Activated naive CD4-positive, alpha-beta T cell treated with anti-CD3 and anti-CD28 coated beads, Interleukin-2, amount 50 U/mL, for 72 hours (primary cell): ENCODE measurements at places on chromosomes 5 and 9. TPM values are rescaled to one million over a fixed set of nuclear protein-coding genes. Genes with fewer than 3 reads are reported as not detected.

EPB41L4B gene
- total RNA-seq, result not detected

IL17B gene
- not detected for total RNA-seq

CLIC3 gene
- total RNA-seq, result not detected

MCC gene
- total RNA-seq, result 0.89 TPM

TEX48 gene
- not detected for total RNA-seq

GRCh38 chr5:154308443-154309370, 118.2 kb downstream of the GALNT10 start:
- no peak for DNase-seq

GRCh38 chr5:149027636-149028035, 35.2 kb downstream of the SH3TC2 start:
- no peak for DNase-seq

DNA sequence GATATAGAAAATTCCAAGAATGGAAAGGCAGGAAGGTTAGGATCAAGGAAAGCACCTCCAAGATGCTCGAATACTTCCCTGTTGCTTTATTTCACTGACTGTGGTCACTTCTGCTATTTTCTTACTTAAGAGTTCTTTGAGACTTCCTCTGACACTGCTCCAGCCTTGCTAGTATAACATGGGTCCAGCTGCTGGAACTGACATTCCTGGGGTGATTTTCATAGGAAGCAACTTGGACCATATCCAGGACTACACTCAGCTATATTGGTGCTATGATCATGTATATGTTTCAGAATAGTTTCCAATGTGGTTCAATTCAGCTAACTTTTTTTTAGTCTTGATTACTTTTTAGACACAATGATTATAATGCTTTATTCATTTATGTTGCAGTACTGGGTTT, 81.6 kb upstream of the CKMT2 start:
- no peak for DNase-seq

DNA sequence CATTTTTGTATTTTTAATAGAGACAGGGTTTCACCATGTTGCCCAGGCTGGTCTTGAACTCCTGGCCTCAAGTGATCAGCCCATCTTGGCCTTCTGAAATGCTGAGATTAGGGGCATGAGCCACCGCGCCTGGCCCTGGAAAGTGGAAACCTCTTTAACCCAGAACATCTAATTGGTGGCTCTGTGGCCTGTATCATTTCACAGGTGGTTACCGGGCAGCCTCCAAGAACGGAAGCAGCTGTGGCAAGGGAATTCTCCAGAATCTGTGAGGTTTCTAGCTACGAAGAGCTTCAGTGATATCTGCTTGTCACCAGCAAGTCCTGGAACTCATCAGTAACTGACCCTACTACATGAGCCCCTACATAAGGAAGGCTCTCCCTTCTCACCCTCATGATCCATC, 194.9 kb downstream of the DCP2 start:
- no peak for DNase-seq

- DNase-seq, result no peak
Measured at GRCh38 chr9:132231019-132231701, 69.3 kb downstream of the NTNG2 start.

GRCh38 chr9:87300915-87301314, 196.8 kb upstream of the DAPK1 start:
- DNase-seq, result no peak

DNA sequence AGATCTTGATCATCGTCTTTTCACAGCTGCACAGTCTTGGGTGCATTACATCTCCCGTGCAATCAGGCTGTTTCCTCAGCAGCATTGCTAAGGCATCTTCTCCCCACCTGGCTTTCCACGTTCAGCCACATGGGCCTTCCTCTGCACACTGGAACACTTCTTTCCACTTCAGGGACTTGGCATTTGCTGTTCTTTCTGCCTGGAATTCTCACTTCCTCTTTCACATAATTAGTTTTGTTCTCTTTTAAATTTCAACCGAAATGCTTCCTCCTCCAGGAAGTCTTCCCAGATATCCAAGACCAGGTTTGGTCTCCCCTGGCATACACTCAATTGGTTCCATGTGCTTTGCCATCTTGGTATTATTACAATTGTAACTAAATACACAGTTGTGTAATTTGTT, 43.8 kb downstream of the WHRN start:
- DNase-seq, result no peak

DNA sequence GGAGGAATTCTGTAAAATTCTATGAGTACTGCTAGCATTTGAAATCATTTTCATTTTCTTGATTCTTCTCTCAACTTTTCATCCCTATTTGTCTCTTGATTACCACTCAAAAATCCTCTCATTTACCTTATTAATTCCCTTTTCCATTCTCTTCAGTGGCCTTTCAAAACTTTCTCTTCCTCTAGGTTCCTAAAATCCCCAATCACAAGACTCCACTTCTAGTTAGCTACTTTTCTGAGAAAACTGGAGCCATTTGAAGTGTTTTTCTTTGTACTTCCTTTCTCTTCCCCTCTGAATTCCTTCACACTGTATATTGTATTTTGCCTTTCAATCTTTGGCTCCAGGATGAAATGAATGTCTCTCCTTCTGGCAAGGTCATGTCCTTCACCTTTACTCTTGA, 61.3 kb upstream of the NR4A3 start:
- no peak for DNase-seq

- no peak for DNase-seq
Measured at GRCh38 chr9:38214432-38214831, 145.4 kb upstream of the SHB start.

DNA sequence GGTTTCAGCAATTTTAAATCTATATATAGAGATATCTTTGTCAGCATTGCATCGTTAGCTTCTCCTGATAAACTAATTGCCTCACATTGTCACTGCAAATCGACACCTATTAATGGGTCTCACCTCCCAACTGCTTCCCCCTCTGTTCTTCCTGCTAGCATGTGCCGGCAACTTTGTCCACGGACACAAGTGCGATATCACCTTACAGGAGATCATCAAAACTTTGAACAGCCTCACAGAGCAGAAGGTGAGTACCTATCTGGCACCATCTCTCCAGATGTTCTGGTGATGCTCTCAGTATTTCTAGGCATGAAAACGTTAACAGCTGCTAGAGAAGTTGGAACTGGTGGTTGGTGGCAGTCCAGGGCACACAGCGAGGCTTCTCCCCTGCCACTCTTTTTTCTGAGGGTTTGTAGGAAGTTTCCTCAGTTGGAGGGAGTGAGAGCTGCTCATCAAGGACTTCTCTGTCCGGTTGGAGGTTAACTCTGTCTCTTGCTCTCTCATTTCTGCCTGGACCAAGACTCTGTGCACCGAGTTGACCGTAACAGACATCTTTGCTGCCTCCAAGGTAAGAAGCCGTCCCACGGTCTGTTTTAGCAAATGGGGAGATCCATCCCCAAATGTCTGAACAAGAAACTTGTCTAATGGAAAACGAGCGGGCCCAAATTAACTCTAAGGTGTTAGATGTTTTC, at the start of gene IL4:
Gene IL4 (plus strand): TSS at position 51 of the 692 bp plus-strand sequence. CDS start 62 bp downstream, at position 113.
- peak; percentile 31 for DNase-seq

DNA sequence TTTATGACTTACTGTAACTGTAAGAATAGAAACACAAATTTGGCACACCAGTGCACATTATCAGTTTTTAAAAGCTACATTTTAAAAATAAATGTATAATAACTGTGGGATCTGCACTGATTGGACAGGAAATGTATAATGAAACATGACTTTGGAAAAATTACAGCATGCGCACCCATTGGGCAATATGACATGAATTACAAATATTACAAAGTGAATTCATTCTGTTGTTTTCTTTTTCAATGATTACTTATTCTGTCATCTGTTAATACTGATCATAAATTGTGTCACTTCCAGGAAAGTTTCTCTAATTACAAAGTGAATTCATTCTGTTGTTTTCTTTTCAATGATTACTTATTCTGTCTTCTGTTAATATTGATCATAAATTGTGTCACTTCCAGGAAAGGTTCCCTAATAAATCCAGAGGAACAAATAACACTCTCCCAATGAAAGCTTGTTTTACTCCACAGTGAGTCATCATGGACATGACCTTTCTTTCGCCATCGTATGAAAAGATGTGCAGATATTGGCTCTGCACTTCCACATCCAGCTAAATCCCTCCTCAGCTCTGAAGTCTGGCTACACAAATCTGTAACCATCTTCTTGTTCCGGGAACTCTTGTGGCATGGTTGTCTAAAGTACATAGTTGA, 297.0 kb upstream of the HAPLN1 start:
- no peak for DNase-seq

DNA sequence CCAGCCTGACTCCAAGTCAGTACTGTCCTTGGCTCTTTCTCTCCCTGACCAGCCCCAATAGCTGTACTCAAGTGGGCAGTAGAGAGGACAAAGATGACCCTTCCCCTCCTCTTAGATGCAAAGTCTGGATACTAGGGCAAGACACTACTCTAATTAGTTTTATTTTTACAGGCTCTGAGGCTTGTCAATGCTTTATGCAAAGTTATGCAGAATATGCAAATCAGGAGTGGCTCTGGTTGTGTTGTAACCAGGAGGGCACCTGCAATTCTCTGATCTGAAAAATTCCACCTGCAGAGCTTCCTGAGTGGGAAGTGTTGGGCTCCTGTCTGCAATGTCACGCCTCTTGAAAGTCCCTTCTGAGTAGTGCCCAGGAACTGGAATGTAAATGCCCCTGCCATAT, 201.5 kb downstream of the RGS3 start:
- peak; percentile 11 for DNase-seq

- no peak for DNase-seq
Measured at GRCh38 chr5:61651195-61651594, 319.1 kb downstream of the ZSWIM6 start.

DNA sequence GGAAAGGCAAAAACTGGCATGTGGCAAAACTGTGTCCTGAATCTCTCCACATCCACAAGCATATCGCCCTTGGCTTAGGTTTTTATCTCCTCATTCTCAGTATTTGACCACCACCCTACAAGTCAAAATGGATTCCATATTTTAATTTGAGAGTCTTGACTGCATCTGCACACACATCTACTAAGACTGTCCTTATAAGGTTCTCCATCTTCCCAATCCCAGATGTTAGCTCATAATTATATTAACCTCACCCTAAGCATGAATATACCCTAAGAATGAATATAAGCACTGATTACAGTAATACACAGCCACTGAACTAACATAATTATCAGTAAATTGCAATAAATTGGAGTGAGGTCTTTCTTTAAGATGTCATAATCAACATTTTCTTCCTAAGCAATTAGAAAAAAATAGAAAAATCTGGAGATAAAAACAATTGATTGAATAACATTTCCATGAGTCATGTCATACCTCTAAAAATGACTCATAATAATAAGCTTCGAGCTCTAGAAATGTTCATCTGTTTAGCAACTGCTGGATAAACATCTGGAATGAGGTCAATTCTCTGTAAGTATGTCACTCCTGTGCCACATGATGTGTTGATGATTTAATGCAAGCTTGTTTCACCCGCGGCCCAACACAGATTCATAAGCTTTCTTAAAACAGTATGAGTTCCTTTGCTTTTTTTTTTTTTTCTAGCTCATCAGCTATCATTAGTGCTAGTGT, 39.9 kb upstream of the PAM start:
- DNase-seq, result no peak

GRCh38 chr5:112472614-112473013, 53.5 kb upstream of the EPB41L4A start:
- DNase-seq, result no peak

DNA sequence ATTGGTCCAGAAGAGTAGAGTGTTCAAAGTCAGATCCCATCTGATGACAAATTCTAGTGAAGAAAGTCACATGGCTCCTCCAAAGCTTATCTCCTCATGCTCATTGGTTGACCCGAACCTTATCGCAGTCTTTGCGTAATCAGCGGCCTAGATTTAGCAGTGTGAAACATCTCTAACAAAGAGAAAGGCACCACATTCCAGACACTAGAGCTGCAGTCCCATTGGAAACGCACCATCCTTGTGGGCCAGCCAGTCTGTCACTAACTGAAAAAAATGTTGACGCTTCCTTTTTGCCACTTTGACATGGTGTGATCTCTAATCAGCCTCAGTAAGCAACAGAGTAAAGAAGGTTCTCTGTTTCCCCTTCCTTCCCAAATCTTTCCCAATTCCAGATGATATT, 458.0 kb upstream of the WWC1 start:
- no peak for DNase-seq

GRCh38 chr5:143200781-143201398, 202.6 kb downstream of the NR3C1 start:
- DNase-seq, result no peak

GRCh38 chr5:109619021-109619460, 70.7 kb upstream of the MAN2A1 start:
- no peak for DNase-seq

DNA sequence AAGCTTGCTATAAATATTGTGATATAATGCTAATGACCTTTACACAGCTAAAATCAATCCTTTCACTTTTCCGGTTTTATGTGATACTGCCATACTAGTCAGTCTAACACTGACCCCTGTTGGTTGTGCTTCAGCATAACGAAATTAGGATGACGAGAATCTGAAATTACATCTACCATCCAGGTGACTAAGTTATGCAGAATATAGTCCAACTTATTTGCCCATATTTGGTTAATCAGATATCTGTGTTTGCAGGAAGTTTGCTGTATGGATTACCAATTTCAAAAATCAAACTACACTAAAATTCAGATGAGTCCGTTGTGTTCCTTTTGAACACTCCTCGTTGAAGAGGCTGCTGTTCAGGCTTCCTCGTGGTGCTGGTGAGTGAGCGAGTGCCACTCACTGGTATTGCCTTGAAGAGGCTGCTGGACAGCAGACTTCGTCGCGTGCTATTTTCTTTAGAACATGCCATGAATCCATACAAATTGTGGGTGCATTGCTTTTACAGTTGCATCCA, 32.5 kb downstream of the TENT4A start:
- no peak for DNase-seq

- DNase-seq, result no peak
Measured at GRCh38 chr5:157808043-157808442, 50.9 kb downstream of the CLINT1 start.

DNA sequence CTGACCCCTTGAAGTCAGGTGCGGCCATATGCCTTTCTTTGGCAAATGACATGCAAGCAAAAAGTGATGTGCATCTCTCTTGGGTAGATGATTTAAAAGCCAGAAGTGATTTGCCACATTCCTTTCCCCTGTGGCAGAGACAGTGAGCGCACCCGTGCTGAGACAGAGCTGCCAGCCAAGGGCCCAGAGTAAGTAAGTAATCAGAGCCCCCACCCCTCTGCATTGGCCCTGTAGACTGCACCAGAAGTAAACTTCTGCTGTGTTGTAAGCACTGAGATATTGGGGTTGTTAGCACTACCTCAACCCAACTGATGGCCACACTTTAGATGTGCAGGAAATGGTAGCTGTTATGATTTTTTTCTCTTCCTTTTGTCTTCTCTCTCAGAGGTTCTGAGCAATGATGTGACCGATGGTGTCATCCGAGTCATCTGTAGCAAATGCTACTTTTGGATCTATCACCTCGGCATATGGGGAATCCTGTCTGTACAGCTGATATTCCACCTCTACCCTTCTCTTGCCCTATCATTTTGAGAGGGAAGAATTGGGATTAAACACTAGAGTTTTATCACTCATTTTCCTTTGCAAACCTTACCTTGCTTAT, 58.0 kb downstream of the DOCK2 start:
- no peak for DNase-seq

DNA sequence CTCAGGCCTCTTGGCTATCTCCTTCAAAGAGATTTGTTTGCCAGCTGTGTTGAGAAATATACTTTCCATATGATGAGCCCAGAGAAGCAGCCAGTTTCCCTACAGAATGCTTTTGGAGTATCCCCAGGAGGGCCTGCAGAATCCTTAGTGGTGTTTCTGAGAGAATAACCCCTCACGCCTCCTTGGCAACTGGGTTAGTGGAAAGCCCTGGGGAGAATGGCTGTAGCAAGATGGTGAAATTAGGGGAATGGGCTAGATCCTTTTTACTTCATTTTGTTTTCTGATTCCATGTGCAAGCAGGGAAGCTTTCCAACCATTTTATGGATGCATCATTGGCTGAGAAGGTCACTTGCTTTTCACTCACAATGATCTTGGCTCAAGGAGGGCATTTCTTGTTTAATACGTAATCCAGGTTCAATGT, 364.6 kb downstream of the DMRT2 start:
- no peak for DNase-seq
